Thoracic aorta (tissue), 2 donors: ENCODE measurements at places on chromosomes 13 and 19. TPM values are rescaled to one million over a fixed set of nuclear protein-coding genes. Genes with fewer than 3 reads are reported as not detected.

CSNK1G2 gene
- 92.4 TPM for total RNA-seq

LILRB1 gene
- total RNA-seq, result 10.0 TPM

TLE6 gene
- 5.3 TPM for total RNA-seq

ITPKC gene
- total RNA-seq, result 45.4 TPM

PRKD2 gene
- total RNA-seq, result 53.6 TPM

PGLYRP2 gene
- total RNA-seq, result not detected

SPACA4 gene
- total RNA-seq, result not detected

NLRP5 gene
- total RNA-seq, result not detected

FARP1 gene
- 17.6 TPM for total RNA-seq

GRCh38 chr19:30669329-30670010 is 297.3 kb downstream of the ZNF536 start:
- H3K27me3 ChIP-seq, result no peaks in the 10 kb centered on the region
- no peaks in the 10 kb centered on the region for H3K4me1 ChIP-seq
- H3K36me3 ChIP-seq, result no peaks in the 10 kb centered on the region
- no peak for DNase-seq
- no peak overlapping the region for H3K27ac ChIP-seq

DNA sequence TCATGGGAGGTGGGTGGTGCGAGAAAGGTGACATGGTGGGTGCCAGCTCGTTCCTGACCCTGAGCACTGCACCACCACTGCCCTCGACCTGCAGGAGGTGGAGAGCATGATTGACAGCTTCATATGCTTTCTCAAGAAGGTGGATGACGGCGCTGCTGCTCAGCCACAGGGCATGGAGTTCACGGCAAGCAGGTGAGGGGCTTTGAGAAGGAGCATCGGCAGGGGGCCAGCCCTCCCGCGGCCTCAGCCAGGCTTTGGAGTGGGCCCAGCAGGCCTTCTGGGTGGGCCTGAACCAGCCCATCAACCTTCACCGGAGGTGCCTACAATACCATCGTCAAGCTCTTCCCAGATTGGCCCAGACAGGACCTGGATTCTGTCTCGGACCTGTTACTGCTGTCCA is 18.9 kb upstream of the ZNF14 start:
- no peak for DNase-seq
- no peak overlapping the region for H3K27ac ChIP-seq
- no peaks in the 10 kb centered on the region for H3K27me3 ChIP-seq
- no peaks in the 10 kb centered on the region for H3K4me1 ChIP-seq
- H3K4me3 ChIP-seq, result no peak overlapping the region

GRCh38 chr19:16429066-16429758 is 42.6 kb downstream of the EPS15L1 start:
- H3K27ac ChIP-seq, result no peak overlapping the region
- H3K4me3 ChIP-seq, result no peak overlapping the region
- peaks cover 5% of the 10 kb centered on the region for H3K4me1 ChIP-seq
- H3K36me3 ChIP-seq, result peaks cover 25% of the 10 kb centered on the region
- no peaks in the 10 kb centered on the region for H3K27me3 ChIP-seq
- no peak for DNase-seq

GRCh38 chr19:42074513-42075363 is 1.2 kb upstream of the ZNF574 start:
- H3K4me3 ChIP-seq, result peak overlapping the region; percentile 89
- no peak for DNase-seq
- no peaks in the 10 kb centered on the region for H3K27me3 ChIP-seq
- H3K4me1 ChIP-seq, result peaks cover 4% of the 10 kb centered on the region

DNA sequence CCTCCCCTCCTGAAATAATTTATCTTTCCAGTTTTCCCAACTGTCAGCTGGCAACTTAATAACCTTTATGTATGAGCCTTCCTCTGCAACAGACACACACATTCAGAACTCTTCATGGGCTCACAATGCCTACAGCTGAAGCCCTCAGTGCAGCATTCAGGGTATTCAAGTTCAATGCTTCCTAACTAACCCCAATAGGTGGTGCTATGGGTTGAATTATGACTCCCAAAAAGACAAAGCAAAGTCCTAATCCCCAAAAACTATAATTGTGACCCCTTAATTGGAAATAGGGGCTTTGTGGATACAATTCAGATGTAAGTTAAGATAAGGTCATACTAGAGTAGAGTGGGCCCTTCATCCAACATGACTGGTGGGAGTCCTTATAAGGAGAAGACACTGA is 202.2 kb downstream of the SUCLA2 start:
- H3K36me3 ChIP-seq, result no peaks in the 10 kb centered on the region
- H3K27ac ChIP-seq, result no peak overlapping the region
- DNase-seq, result no peak
- H3K27me3 ChIP-seq, result no peaks in the 10 kb centered on the region

- peaks cover 2% of the 10 kb centered on the region for H3K36me3 ChIP-seq
- no peak for DNase-seq
- H3K27me3 ChIP-seq, result no peaks in the 10 kb centered on the region
- H3K4me1 ChIP-seq, result no peaks in the 10 kb centered on the region
- H3K4me3 ChIP-seq, result no peak overlapping the region
Observed at GRCh38 chr19:12425236-12425887, 15.5 kb downstream of the ZNF443 start.

GRCh38 chr13:25241007-25241406 is 46.3 kb downstream of the MTMR6 start:
- no peaks in the 10 kb centered on the region for H3K27me3 ChIP-seq
- no peaks in the 10 kb centered on the region for H3K36me3 ChIP-seq
- DNase-seq, result no peak

- H3K4me3 ChIP-seq, result no peak overlapping the region
- DNase-seq, result no peak
- H3K4me1 ChIP-seq, result no peaks in the 10 kb centered on the region
- H3K27me3 ChIP-seq, result no peaks in the 10 kb centered on the region
Observed at GRCh38 chr13:48637601-48638000, 16.1 kb upstream of the CYSLTR2 start.

DNA sequence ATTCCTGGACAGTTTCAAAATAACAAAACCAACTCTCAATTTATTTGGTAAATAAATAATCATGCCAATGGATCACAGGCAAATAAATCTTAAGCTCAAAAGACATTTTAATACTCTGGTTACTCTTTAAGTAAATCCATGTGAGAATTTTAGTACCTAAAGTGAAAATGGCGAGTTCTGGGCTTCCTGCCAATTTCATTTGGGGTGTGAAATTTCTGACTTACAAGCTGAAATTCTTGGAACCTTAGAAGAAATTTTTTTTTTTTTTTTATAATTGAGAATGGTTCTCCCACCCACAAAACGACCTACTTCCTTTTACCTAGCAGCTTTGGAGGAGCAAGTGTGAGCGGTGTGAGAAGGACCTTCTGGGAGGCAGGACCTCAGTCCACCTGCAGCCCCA is 354.5 kb upstream of the NBEA start:
- no peak overlapping the region for H3K4me3 ChIP-seq
- H3K27ac ChIP-seq, result no peak overlapping the region
- DNase-seq, result no peak

DNA sequence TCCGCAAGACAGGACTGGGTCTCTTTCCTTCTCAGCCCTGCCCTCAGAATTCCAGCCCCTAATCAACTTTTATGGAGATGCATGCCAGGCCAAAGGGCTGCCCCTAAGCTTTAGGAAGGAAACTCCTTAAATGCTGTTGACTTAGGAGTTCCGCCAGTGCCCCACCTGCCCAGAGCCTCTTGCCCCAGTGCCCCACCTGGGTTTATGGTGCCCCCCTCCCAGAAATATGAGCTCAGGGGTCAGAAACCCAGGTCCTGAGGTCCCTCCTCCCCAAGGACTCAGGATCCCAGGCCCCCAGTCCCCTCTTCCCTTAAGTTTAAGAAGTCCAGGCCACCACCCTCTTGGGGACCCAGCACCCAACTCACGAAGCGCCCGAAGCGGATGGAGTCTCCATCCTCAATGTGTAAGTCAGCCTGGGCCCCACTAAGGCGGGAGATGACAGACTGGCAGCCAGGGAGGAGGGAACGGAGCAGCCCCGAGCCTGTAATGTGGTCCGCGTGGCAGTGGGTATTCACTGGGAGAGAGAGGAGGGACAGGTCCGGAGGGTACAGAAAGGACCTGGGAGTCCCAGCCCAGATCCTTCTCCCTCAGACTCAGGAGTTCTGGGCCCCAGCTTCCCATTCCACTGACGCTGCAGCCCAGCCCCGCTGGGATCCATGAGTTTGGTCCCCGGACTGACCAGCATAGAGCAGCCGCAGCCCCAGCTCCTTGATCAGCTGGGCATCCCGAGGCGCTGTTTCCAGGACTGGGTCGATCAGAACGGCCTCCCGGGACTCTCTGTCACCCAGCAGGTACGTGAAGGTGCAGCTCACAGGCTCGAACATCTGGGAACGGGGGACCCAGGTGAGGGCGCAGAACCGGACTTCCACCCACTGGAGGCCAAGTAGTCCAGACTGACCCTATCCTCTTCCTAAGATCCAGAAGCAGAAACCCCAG is 897 bp downstream of the ETHE1 start:
- no peaks in the 10 kb centered on the region for H3K27me3 ChIP-seq
- peaks cover 7% of the 10 kb centered on the region for H3K4me1 ChIP-seq
- no peak for DNase-seq
- no peaks in the 10 kb centered on the region for H3K36me3 ChIP-seq
- peak overlapping the region; percentile 94 for H3K4me3 ChIP-seq

GRCh38 chr13:49436890-49437289 is 7.0 kb downstream of the CAB39L start:
- H3K4me1 ChIP-seq, result peaks cover 10% of the 10 kb centered on the region
- no peaks in the 10 kb centered on the region for H3K27me3 ChIP-seq
- H3K36me3 ChIP-seq, result no peaks in the 10 kb centered on the region

GRCh38 chr13:38519229-38519911 is 167.5 kb upstream of the FREM2 start:
- no peak overlapping the region for H3K27ac ChIP-seq
- DNase-seq, result no peak
- H3K4me1 ChIP-seq, result no peaks in the 10 kb centered on the region
- no peaks in the 10 kb centered on the region for H3K27me3 ChIP-seq

DNA sequence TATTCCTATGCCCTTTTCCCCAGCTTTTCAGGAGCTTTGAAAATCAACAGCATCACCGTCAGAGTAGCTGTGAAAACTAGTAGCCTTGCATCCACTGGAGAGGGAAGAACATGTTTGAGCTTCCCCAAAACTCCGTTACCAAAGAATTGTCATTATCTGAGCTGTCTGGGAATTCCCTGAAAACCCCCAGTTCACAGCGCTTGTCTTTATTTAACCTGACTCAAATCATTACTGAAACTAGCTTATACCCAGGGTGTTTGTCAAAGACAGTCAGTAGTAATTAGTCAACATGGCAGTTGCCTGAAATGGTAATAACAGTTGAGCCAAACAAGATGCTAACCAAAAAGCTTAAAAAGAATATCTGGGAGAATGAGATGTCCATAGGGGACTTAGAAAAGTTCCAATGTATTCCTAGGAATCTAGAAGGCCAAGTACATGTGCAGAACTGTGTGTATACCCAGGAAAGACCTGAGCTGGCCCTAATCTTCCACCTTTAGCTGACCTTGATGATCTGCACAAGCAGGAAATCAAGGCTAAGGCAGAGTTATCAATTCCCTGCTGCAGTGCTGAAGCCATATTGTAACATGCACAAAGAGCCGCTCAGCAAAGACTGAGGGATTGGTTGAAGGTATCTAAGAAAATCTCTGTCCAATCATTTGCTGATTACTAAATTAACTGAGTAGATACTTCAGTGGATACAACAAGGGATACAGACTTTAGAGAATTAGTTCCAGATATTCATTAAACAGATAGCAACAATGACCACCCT is 130.8 kb downstream of the KL start:
- no peaks in the 10 kb centered on the region for H3K36me3 ChIP-seq
- no peak overlapping the region for H3K27ac ChIP-seq
- H3K4me1 ChIP-seq, result no peaks in the 10 kb centered on the region
- no peak for DNase-seq

DNA sequence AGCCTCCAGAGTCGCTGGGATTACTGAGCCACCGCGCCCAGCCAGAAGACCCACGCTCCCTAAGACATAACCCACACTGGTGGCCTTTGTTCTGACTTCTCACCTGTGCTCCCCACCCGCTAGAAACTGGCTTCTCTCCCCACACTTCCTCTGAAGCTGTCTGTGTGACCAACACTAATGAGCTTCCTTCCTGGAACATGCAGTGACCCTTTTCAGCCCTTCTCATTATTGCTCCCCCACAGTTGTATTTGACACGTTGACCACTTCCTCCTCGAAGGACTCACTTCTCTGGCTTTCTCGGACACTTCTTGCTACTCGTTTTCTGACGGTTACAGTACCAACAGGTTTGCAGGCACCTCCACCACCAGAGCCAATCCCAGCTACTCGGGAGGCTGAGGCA is 10.9 kb downstream of the NCR1 start:
- no peak overlapping the region for H3K27ac ChIP-seq
- H3K27me3 ChIP-seq, result no peaks in the 10 kb centered on the region
- H3K4me3 ChIP-seq, result no peak overlapping the region
- no peak for DNase-seq

DNA sequence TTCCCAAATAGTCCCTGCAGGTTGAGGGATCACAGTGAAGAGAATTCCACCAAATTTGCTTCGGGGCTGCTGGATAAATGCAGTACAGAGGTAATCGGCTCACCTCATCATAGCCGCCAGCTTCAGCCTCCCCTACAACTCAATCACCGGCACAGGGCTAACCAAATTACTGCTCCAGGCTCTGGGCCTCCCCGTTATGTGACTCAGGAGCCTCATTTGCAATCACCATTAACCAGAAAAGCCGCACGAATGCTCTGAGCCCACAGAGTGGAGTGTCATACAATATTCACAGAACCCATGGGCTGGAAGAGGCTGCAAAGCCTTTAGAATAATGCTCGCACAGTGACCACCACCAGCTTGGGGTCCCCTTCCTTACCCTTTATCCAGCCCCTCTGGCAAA is 4.9 kb downstream of the SIAH3 start:
- H3K4me1 ChIP-seq, result peaks cover 18% of the 10 kb centered on the region
- DNase-seq, result no peak
- H3K27ac ChIP-seq, result no peak overlapping the region

DNA sequence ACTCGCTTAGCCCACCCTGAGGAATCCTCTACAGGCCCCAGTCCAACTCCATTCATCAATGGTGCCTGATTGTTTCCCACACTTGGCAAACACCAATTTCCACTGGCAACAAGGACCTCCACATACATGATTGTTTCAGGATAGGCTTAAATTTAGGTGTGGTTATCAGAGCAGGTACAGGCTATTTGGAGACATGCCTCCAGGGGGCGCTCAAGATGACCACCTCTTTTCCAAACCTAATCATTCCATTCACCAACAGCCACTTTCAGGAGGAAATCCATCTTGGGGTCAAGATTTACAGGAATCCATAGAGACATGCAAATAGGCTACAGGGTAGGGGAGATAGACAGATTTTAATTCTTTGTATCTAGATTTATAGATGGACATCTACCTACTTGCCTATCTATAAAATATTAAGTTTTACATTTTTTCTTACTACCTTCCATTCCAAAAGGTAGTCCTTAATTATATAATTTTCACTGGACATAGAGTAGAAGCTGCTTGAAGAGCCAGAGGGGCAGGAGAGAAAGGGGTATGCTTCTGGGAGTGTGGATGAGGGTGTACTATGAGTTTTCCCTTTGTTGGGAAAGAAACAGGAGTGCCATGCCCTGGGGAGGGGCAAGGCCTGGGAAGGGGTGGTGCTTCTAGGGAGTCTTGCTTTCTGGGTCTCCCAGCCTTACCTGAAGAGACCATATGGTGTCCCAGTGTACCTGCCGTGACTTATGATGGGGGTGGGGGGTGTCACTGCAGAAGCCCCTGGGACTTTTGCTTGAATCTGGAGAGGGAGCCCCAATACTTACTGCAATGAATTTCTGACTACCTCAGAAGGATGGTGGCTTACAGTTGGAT is 14.1 kb upstream of the PCDH8 start:
- H3K27me3 ChIP-seq, result no peaks in the 10 kb centered on the region
- no peak overlapping the region for H3K27ac ChIP-seq
- H3K4me1 ChIP-seq, result no peaks in the 10 kb centered on the region
- no peaks in the 10 kb centered on the region for H3K36me3 ChIP-seq

GRCh38 chr13:91236921-91237320 is 110.6 kb upstream of the MIR17HG start:
- no peak for DNase-seq
- no peak overlapping the region for H3K27ac ChIP-seq
- H3K36me3 ChIP-seq, result no peaks in the 10 kb centered on the region
- no peaks in the 10 kb centered on the region for H3K27me3 ChIP-seq
